HuH-7.5 (cell line): ENCODE measurements at places on chromosomes 5 and 9.

GRCh38 chr5:16603295-16603694, 13.5 kb downstream of the RETREG1 start:
- DNase-seq: no peak

DNA sequence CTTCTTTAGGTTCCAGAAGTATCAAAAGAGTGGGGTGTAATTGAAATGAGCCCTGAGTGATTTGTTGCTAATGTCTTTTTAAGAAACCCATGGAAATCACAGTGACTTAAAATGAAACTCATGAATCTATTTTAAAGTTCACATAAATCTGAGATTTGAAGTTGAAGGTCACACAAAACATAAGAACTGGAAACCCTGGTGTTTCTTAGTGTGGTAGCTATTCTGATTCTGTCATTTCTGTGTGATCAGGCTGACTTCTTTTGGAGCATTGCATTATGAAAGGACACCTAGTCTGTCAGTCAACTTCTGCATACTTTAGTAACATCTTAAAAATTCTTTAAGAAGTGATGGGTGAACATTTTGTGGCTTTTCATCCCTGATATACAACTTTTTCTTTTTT, 448.8 kb downstream of the TLE4 start:
- DNase-seq: no peak

GRCh38 chr5:125109816-125110215, 363.4 kb upstream of the ZNF608 start:
- no peak for DNase-seq

DNA sequence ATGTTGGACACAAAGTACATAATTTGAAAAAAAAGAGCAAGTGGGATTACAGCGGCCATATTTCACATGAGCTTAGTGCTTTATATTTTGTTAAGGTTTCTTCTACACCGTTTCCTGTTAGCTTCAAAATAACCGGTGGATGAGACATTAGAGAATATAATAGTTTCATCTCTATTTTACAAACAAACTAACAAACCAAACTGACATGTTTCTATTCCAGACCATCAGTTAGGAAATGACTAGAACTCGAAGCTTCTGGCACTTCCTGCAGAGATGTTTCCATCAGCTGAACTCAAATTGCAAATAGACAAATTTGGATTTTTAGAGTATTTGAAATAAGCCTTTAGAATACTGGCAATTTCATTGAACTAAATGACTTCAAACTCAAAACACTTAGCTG, 86.5 kb downstream of the MTRR start:
- no peak for DNase-seq

DNA sequence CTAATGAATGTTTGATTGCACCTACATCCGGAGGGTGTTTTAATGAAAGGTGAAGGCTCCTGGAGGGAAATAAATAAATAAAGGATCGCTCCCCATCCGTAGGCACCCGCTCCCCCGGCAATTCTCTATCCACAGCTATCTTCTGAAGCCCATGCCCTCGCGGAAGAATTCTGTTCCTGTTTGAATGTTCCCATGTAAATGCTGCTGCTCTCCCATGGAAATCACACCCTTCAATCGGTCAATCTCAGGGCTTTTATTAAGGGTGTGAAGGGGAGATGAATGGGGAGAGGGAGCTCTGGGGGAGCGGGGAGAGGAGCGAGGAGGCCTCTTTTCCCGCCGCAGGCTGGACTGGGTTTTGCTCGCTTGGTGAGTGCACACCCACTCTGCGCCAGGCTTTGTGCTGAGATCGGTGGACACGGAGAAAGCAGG, 21.1 kb upstream of the ARAP3 start:
- no peak for DNase-seq

DNA sequence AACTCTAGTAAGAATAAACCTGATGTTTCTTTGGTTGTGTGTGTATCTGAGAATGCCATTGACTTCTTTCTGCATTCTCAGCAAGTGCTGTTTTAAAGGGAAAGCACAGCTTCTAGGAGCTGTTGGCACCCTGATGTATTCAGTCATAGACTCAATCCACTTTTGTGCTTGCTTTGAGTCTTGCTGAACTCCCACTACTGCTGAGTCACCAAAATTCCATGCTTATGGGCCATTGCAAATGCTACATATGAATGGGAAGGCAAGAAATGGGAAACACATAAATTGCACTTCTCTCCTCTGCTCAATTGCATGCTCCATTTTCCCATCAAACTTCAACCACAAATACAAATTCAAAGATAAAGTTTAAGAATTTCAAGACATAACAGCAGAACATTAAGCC, 9.8 kb upstream of the FTMT start:
- DNase-seq: no peak

- no peak for DNase-seq
Observed at GRCh38 chr5:77806213-77806843, 30.2 kb upstream of the TBCA start.
